ENCODE measurements at places on chromosomes 7 and 10.

- no peak for DNase-seq
Observed at GRCh38 chr10:44083719-44084400, 301.0 kb downstream of the CXCL12 start.

GRCh38 chr10:101839416-101840063 is 4.1 kb downstream of the KCNIP2 start:
- DNase-seq = peak; percentile 45

- no peak for DNase-seq
Observed at GRCh38 chr10:103040418-103040817, 122.3 kb downstream of the CNNM2 start.

DNA sequence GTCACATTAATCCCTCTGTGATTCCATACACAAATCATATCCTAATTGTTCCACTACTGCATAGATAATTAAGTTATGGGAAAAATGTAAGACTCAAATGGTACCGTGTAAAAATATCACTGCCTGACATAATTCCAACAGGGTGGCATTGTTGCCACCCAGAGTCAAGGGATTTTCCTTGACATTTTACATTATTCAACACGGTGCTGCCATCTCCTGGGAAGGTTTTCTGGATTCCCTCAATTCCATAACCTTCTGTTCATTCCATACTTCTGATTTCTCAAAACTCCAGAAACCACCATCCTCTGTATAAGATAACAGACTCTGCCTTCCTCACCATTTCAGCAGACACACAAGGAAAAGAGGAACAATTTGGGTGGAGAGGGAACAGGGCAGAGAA is 495.9 kb downstream of the XPNPEP1 start:
- DNase-seq = no peak

DNA sequence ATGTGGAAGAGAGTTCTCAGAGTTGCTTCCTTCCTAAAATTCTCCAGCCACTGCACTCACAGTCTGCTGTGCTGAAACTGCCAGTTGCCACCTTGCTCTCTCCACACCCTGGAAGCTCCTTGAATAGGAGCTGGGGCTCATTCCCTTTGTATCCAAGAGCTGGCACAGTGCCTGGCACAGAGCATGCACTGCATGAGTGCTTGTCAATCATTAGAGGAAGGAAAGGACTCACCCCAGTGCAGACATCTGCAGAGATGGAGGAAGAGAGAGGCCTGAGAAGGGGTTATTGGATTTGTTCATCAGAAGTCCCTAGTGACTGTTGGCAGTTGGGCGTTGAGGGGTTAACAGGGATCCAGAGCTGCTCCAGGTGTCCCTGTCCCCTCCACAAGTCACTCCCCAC is 41.7 kb upstream of the DUSP5 start:
- no peak for DNase-seq

Measured in effector CD8-positive, alpha-beta T cell (primary cell).